HAP-1 (cell line): ENCODE measurements at places on chromosomes 12 and 14.

GRCh38 chr14:24060984-24061913 lies 9.4 kb downstream of the CARMIL3 start:
- no peak for DNase-seq

DNA sequence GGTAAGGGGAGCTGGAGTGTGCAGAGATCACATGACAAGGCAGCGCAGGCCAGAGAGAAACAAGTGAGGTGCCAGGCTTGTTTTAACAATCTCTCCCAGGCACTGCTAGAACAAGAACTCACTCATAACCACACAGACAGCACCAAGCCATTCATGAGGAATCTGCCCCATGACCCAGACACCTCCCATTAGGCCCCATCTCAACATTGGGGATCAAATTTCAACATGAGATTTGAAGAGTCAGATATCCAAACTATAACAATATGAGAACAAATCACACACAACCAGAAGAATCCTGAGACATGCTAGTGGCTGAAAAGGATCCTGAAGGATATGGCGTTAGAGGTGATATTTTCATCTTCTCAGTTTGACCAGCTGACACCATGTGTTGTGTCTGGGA lies 21.9 kb downstream of the OR6J1 start:
- DNase-seq: no peak

DNA sequence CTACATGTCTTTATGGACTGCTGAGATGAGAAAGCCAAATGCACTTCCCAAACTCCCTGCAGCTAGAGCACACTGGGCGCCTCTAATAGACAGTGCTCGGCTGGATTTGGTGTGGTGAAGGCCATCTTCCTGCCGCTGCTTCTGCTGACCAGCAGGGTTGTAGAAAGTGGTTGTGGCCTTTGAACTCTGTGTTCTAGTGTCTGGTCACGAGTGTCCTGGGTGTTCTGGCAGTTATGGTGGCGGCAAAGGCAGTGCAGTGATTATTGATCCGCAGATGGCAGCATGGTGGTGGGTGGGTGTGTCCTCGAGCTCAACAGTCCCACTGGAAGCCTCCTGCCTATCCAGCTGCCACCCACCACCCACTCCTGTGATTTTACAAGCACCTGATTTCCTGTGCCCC lies 43.4 kb downstream of the SMIM41 start:
- DNase-seq: no peak

DNA sequence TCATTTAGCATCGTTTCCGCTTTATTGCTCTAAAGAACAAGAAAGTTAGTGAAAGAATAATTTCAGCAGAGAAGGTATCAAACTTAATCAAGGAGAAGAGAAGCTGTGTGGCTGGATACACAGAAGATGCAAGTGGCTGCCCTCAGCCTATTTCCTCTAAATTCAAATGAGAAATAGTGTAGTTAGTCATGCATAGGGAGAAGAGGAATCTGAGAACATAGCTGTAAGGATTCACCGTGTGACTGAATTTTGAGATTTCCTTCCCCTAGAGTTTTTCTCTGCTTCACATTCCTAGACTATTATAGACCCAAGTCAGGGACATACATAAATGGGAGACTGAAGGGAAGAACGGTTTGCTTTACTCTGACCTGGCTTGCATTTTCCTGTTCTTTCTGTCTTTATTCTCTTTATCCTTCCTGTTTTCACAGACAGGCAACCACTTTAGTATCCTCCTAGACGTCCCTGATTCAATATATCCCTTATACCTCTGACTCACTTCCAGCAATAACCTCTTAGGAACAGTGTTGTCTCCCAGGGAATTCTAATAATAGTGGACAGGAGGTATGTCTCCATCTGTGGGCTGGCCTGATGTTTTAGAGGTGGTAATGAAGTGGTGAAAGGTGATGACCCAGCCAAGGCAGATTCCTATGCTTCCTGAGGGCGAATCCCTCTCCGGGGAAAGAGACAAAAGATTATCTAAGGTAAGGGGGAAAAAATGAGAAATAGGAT lies 7.0 kb downstream of the RNASE10 start:
- no peak for DNase-seq

DNA sequence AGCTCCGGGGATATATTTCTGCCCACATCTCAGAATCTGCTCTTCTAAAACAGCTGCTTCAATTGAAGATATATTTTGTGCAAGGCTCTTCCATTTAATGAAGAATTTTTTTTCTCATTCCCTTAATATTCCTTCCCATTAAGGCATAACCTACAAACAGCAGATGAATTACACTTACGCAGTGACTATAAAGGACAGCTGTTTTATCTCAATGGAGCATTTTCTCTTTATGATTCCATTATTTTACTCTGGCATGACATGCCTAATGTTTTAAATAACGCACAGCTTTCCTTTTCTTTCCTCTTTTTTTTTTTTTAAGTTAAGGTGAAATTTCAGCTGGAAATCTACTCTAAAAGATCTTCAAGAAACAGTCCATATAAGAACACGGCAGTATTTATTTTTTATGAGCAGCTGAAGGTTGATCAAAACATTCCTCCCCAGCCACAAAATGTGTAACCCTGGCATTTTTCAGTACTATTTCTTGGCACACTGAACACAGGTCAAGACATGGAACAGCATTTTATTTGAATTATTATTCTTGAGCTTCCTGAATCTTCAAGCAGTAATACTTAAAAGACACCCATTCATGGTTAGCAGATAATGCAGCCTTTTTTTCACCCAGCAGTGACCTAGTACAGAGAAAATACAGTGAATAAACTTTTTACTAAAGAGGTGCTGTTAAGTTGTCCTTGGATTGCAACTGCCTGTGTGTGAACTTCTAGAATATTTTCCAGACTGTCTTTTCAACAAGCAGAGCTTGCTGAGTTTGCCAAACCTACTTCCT lies 118.1 kb upstream of the FOXN3 start:
- DNase-seq: no peak

DNA sequence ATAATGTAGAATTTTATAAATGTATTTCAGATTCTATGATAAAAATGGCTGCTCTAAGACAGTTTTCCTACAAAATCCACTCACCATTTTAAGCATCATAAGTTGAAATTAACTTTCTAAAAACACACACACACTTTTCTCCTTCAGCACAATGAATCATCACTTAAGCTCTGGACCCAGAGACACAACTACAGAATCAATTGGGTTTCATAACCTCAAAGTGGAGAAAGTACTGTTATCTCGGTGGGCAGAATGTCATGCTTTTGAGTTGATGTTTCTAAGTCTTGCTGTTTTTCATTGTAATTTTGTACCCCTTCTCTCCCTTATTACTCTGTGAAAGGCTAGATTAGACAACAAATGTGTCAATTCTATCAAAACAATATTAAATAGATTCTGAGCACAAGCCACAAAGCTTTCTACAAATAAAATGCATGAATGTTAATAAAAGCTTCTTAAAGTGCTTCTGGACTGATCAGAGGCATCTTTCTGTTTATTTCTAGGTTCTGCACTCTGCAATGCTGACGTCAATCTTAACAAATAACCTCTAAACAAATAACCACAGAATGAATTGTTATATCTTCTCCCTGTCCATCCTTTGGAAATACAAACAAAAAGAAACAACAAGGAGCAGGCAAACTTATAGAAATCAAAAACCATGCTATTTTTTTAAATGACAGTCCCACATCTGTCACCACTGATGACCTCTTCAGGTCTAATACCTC lies 8.2 kb downstream of the IPO8 start:
- DNase-seq: no peak

- no peak for DNase-seq
These were observed at the start of gene PMCH for GRCh38 chr12:102197789-102198188. TSS of gene PMCH (minus strand) at chr12:102197833. CDS start at chr12:102197770, 63 bp downstream.
